ENCODE measurements at places on chromosomes 5 and 9.

- DNase-seq: no peak
These were observed 528.9 kb downstream of the AGTPBP1 start for GRCh38 chr9:85212887-85213286.

- no peak for DNase-seq
These were observed 19.5 kb downstream of the RALGDS start for GRCh38 chr9:133101356-133102189.

GRCh38 chr5:56112526-56113121 is 117.9 kb upstream of the IL6ST start:
- no peak for DNase-seq

DNA sequence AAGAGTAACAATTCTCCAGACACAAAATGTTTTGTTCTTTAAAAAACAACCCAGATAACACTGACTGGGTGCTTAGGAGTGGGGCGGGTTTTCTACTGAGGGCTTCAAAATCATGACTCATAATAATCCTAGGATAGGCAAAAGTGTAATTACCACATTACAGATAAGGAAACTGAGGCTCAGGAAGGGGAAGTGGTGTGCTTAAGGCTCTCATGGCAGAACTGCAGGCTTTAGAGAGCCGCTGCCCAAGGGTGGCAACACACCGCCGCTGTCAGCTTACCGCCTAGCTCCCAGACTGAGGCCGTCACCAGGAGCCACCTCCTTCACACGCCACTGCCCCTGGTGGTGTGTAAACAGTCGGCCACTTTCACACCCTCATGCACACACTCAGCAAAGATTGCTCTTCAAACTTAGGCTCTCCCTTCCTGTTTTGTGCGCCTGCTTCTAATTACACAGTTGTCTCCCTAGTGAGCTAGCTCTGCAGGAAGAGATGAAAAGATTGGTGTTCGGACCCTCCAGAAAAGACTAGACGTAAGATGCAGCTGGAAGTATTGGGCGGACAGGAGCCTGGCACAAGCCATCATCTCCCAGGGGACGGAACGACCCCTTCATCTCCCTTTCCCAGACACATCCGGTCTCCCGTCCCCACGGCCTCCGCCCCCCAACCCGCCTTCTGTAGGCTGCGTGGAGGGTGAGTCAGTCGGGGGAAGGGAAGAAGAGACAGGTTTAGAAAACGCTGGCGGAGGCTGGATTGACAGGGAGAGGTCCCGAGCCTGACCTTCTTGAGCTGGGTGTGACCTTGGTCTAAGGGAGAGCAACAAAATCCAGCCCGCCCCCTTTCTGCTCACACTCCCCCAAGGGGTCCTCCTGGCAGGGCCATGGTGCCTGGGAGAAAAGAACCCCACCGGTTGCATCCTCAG is 162.7 kb downstream of the SYK start:
- no peak for DNase-seq

DNA sequence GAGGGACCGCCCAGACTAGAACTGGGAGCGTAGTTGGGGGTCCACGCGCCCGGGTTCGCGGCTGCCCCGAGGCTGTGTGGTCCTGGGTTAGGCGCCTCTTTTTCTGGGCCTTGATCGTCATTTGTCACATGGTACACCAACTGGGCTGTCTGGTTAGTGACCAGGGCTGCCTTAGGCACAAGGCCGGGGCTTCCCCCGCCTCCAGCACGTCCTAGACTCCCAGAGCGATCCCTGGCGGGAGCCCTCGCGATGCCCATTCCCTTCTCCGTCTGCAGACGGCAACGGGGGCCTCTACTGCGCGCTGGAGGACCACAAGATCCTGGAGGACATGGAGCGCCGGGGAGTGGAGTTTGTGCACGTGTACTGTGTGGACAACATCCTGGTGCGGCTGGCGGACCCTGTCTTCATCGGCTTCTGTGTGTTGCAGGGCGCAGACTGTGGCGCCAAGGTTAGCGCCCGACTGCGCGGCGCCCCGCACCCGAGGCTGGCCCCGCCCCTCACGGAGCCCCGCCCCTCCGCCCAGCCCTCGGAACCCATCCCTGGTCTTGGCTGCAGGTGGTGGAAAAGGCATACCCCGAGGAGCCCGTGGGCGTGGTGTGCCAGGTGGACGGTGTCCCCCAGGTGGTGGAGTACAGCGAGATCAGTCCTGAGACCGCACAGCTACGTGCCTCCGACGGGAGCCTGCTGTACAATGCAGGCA is 1.5 kb downstream of the UAP1L1 start:
- DNase-seq: no peak

DNA sequence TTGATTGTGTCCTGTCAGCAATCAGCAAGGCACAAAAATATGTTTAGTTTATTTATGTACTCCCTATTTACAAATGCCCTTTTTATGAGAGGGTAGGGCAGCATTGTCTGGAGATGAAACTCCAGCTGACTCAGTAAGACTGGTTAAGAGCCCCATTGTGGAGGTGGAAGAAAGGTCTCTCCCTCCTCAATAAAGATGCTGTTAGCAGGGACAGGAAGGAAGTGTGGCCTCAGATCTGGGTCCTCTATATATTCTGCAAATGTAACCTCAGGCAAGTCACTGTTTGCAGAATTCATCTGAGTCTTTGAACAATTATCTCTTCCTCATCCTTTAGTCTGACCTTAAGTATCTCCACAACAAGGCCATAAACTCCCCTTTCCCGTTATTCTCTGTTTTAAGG is 48.3 kb upstream of the TRAF1 start:
- DNase-seq: no peak

DNA sequence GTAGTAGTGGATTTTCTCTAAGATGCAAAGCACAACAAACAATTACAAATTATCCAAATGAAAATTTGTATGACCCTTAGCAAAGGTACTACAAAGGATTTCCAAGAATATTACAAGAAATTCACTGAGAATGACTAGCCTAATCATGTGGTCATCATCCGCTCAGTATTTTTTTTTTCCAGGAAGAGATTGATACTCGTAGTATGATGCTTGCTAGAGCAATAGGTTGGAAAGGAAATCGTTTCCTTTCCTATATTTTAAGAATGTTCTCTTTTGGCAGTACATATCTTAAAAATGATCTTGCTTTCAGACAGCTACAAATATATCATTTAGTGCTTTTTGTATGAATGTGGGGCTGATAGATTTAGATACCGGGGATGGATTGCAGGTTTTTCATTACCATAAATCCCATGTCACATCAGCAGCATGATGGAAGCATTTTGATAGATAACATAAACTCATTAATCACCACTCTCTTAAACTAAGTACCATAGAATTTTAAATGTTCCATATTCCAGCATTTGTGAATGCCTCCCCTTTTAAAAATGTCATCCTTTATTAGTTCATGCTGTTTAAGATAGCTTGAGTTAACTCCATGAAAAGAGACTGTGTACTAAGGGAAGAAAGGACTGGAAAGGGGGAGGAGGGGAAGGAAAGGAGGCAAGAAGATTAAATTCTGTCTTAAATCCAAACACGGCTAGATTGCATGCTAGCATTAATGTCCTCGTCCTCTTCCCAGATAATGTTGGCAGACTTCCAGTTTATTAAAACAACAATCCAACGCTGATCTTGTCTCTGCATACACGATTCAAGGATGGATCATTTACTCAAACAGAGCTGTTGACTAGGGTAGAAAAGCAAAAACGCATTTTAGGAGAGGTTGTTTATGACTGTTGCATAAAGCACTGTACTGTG is 311.7 kb upstream of the ZNF608 start:
- DNase-seq: no peak

GRCh38 chr5:34042321-34042720 is 692 bp downstream of the C1QTNF3 start:
- DNase-seq: no peak

DNA sequence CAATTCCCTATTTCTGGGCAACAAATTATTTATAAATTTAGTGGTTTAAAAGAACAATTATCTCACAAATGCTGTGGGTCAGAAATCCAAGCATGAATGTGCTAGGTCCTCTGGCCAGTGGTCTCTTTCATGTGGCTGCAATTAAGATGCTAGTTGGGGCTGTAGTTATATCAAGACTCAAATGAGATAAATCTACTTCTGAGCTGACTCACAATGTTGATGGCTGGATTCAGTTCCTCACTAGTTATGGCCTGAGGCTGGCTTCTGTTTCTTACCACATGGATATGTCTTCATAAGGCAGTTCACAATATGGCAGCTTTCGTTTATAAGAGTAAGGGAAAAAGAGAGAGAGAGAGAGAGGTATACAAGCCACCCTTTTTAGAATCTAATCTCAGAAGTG is 717.0 kb downstream of the PRELID2 start:
- no peak for DNase-seq

DNA sequence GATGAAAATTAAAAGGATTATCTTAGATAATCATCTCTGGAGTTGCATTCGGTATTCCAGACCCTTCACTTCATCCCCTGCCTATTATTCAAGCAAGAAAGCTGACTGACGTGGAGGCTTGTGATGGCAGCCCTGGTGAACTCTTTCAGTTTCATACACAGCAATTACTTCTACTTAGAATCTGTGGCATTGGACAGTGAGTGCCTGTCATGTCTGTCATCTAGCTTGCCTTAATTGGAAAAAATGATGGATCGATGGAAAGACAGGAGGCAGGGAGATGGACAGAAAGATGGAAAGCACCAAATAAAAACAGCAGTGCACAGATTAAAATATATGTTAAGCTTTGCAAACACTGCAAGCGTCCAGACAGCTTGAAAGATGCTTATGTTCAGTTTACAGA is 1371.0 kb upstream of the CDH6 start:
- DNase-seq: no peak

DNA sequence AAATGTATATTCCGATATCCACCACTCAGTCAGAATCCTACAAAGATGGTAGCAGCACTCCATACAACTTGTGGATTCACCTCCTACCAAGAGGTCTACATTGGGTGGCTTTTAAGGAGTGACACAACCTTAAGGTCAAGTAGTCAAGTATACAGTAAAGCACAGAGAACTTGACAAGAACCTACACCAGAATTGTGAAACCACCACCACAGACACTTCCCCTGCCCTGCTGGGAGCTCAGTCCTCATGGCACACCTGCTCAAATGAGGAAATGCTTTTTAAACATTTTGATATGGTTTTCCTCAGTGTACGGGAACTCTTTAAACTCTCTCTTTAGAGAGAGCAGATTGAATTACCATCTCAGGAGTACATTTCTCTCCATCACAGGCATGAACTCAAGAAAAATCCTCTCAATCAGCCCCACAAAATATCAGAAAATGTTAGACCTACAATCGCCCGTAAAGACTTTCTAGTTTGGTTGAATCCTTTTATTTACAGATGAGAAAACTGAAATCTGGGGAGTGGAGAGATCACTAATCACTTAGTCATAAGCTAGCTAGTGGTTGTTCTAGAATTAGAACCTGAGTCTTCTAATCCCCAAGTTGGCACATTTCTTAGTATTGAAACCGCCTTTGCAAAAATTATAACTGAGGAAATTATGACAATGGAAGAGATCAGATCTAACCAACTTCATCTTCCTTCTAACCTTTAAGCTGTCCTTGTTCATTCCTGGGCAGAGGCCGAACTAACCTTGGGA is 38.5 kb upstream of the NR4A3 start:
- DNase-seq: no peak

DNA sequence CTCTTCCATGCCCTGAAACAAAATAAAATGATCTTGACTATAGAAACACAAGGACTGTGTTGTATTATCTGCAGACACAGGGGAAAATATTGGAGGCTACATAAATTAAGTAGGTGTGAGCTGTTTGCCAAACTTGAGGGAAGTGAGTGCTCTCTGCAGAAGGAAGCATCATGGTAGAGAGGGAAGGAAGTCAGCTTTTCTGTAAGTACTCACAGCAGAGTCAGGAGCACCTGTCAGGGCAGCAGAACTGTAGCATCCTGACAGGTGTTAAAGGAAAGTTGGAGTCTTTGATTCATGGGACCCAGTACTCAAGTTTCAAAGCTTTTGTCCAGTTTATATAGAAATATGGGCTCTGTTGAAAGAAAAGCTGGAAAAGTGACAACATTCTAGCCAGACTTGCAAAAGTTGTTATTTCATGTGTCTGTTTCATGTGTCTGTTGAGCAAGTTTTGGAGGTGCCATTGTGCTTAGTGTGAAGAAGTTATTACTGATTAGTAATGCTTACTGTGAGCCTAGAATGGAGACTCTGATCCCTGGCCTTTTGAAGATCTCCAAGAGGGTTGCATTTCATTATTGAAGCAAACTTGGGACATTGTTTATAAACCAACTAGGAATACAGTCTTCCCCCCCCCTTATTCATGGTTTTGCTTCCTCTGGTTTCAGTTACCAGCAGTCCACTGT is 194.7 kb downstream of the SPATA31D1 start:
- no peak for DNase-seq

DNA sequence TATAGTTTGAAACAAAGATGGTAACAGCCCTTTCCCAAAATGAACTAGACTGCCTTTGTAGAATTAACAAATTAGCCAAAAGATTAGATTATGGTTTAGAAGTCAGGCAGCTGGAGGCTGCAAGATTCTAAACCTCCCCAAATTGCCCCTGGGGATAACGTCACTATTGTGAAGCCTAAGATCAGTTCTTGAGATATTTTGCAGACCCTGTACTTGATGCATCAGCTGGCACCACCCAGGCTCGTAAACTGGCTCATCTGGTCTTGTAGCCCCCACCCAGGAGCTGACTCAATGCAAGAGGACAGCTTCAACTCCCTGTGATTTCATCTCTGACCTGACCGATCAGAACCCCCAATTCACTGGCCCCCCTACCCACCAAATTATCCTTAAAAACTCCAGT is 4.2 kb upstream of the SOWAHA start:
- DNase-seq: no peak

GRCh38 chr9:5870691-5871090 is 20.0 kb upstream of the MLANA start:
- no peak for DNase-seq

GRCh38 chr9:129996161-129996830 is 46.7 kb downstream of the FNBP1 start:
- DNase-seq: no peak

- DNase-seq: no peak
These were observed 2122.2 kb downstream of the MAT2B start for GRCh38 chr5:165627548-165628170.

DNA sequence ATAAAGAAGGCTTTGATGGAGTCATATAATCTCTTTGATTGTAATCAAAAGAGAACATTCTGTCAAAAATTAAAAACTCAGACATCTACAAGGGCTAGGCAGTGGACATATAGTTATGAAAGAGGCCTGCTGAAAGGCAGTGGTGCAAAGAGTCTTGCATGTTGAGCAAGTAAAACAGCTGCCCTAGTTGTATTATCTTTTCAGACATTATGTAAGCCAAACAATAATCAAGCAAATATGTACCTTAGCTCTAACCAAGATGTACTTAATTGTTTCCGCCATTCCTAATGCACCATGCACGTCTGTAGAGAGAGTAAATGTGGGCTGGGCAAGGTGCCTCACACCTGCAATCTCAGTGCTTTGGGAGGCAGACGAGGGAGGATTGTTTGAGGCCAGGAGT is 14.3 kb downstream of the GAPT start:
- no peak for DNase-seq

- no peak for DNase-seq
These were observed 41.1 kb downstream of the LURAP1L start for GRCh38 chr9:12815888-12816287.

- DNase-seq: peak; percentile 27
These were observed 64.1 kb downstream of the OSTF1 start for GRCh38 chr9:75152416-75152815.

All from stimulated activated CD4-positive, alpha-beta T cell treated with anti-CD3 and anti-CD28 coated beads, TNF-alpha, amount 100 ng/mL, for 24 hours (primary cell).